ENCODE measurements at places on chromosomes 13 and 19. TPM values are rescaled to one million over a fixed set of nuclear protein-coding genes. Genes with fewer than 3 reads are reported as not detected.

C5AR2 gene
- polyA plus RNA-seq = not detected

DNA sequence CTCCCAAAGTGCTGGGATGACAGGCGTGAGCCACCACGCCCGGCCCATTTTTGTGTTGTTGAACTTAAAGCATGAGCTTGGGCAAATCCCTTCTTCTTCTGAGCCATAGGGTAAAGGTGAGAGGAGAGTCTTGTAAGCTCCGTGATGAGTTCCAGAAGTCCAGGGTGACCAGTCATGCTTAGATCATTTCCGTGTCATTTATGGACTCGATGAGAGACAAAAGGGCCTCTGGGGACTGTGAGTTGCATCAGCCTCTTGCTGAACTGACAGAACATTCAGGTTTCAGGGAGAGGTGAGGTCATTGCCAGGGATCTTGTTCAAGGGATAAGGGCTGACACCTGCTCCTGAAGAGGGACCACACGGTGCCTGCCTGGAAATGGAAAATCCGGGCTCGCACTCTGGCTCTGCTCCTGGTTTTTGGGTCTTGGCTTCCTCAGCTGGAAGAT lies 53.6 kb downstream of the GADD45B start:
- DNase-seq = no peak

DNA sequence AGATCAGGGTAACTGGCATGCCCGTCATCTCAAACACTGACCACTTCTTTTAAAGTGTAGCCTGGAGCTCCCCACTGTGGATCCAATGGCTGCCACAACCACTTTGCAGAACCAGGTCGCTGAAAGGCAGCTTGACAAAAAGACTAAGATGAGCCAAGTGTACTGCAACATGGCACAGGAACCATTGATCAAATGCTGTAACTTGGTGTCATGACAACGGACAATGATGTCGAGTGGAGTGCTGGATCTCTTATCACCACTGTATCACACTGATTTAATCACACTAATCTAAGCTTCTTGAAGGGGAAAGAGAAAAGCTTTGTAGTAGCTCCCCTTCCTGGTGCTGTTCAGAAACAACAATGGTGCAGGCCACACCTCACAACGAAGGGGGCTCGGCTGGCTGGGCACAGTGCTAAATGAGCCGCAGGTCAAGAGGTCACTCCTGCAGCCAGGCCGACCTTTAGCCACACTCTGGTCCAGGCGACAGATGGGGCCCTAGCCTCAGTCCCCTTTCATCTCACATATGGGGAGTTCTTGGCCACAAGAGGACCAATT lies 2.2 kb upstream of the TNFRSF19 start:
- DNase-seq = no peak

- no peak for DNase-seq
Observed at GRCh38 chr19:17026706-17027534, at the start of gene CPAMD8. Gene CPAMD8, minus strand, starts transcription at chr19:17026810. Its CDS starts 168 bp downstream, at chr19:17026642.

DNA sequence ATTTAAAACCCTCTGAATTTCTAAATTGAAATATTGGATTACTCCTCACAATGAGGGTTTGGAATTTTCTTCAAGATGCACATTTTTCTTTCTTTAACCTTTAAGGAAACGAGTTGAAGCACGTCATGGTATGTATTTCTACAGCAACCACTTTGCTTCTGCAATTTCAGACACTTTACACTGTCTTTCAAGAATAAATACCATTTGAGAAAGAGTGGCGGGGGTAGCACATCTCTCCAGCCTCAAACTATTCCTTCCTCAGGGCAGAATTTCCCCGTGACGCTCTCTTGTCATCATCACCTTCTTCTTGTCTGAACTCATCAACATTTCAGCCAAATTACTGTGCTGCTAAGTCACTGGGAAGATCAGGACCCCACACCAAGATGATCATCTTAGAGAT lies 1073.4 kb downstream of the EFNB2 start:
- no peak for DNase-seq
